ENCODE measurements at places on chromosomes 2 and 18. TPM values are rescaled to one million over a fixed set of nuclear protein-coding genes. Genes with fewer than 3 reads are reported as not detected.

- H3K27ac ChIP-seq: no peak overlapping the region
- DNase-seq: no peak
- peaks cover 5% of the 10 kb centered on the region for H3K4me1 ChIP-seq
- H3K36me3 ChIP-seq: peaks cover 17% of the 10 kb centered on the region
- no peak overlapping the region for H3K4me3 ChIP-seq
Measured at GRCh38 chr2:88561646-88562388, 65.4 kb downstream of the EIF2AK3 start.

- H3K4me3 ChIP-seq: no peak overlapping the region
- peaks cover 7% of the 10 kb centered on the region for H3K27me3 ChIP-seq
- peaks cover 6% of the 10 kb centered on the region for H3K4me1 ChIP-seq
- no peaks in the 10 kb centered on the region for H3K36me3 ChIP-seq
- no peak for DNase-seq
Measured at GRCh38 chr2:158009399-158009798, 92.3 kb upstream of the UPP2 start.

- no peak overlapping the region for H3K27ac ChIP-seq
- no peak for DNase-seq
- H3K4me1 ChIP-seq: no peaks in the 10 kb centered on the region
- no peak overlapping the region for H3K4me3 ChIP-seq
Measured at GRCh38 chr2:69211048-69211447, 176.0 kb downstream of the GFPT1 start.

DNA sequence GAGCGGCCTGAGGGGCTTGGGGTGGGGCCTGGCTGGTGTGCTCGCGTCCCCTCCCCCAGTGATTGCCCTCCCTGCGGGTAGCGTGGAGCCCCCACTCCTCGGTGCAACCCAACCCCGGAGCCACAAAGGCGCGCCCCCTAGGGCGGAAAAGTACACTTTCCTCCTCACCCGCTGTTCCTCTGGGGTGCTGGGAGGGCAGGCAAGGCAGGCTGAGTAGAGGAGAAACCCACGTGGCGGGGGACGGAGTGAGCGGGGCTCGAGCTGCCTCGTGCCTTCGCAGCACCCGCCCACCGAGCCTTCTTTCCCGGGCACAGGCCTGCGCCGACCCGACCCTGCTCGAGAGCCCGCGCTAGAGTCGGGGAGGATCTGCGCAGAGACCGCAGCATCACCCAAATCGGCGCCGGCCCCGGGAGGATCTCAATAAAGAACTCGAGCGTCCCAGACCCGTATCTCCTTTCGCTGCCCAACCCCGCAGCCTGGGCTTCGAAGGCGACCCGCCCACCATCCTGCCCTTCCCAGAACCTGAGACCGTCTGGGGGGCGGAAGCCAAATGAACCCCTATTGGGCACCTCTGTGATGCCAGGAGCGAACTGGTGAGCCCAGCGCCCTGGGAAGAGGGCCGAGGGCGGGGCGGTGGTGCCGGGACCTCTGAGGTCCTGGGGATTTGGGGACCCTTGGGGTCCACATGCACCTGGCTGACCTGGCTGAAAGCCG is 1.5 kb downstream of the UCN start:
- H3K27ac ChIP-seq: no peak overlapping the region
- peaks cover 7% of the 10 kb centered on the region for H3K4me1 ChIP-seq
- H3K36me3 ChIP-seq: peaks cover 7% of the 10 kb centered on the region
- DNase-seq: peak; percentile 66
- peaks cover 14% of the 10 kb centered on the region for H3K27me3 ChIP-seq

- H3K27ac ChIP-seq: no peak overlapping the region
- H3K36me3 ChIP-seq: peaks cover 4% of the 10 kb centered on the region
- no peak for DNase-seq
- no peaks in the 10 kb centered on the region for H3K4me1 ChIP-seq
- peaks cover 11% of the 10 kb centered on the region for H3K27me3 ChIP-seq
Measured at GRCh38 chr2:63780518-63781155, 61.1 kb upstream of the UGP2 start.

DNA sequence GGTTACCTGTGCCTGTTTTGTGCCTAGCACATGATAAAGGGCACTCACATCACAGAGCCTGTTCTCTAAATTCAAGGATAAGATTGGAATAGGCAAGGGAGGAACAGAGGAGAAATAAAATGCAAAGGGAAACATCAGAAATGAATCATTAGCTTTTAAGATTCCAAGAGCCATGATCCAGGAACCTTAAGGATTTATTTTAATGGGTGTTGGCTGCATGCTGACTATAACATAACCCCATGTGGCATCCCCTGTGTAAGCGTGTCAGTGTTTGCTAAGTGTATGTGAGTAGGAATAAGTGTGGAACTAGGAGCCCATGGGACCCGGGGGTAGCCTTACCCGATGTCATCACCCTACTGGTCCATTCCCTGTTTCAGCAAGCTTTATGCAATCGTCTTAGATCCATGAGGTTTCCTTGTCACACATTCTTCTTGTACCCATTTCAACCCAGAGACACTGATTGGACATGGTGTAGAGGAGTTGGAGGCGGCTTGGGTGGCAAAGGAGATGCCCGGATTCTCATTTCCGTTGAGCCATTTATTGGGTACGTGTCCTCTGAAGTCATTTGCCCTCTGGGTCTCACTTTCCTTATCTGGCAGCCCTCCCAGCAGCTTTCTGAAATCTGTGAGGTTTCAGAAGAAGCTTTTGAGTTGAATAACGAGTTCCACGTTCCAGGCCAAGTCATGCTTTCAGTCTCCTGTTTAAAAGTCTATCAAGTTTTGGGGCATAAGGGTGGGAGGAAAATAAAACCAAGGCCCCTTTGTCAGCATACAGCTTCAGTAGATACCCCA is 117.0 kb downstream of the MGAT5 start:
- H3K27me3 ChIP-seq: no peaks in the 10 kb centered on the region
- peaks cover 17% of the 10 kb centered on the region for H3K4me1 ChIP-seq
- no peak overlapping the region for H3K27ac ChIP-seq
- DNase-seq: no peak
- no peak overlapping the region for H3K4me3 ChIP-seq
- peaks cover 15% of the 10 kb centered on the region for H3K36me3 ChIP-seq

GRCh38 chr2:150320608-150321007 is 166.9 kb downstream of the RND3 start:
- no peaks in the 10 kb centered on the region for H3K4me1 ChIP-seq
- H3K27me3 ChIP-seq: no peaks in the 10 kb centered on the region
- no peak overlapping the region for H3K27ac ChIP-seq
- DNase-seq: no peak

- H3K4me3 ChIP-seq: no peak overlapping the region
- peaks cover 4% of the 10 kb centered on the region for H3K36me3 ChIP-seq
- no peak for DNase-seq
Measured at GRCh38 chr2:231134910-231135655, 10.2 kb upstream of the HTR2B start.

DNA sequence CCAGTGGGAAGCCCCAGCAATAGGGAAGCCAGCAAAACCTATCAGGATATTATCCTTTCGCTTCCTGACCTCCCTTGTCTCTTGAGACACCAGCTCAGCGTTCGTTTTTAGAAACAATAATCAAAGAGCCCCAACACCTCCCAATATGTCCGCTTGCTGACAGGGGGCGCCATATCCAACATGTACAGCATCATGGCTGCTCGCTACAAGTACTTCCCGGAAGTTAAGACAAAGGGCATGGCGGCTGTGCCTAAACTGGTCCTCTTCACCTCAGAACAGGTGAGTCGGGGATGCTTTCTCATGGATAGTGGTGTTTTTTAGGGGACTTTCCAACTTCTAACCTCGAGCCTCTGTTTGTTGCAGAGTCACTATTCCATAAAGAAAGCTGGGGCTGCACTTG is 28.7 kb downstream of the GAD1 start:
- DNase-seq: no peak
- H3K36me3 ChIP-seq: peaks cover 9% of the 10 kb centered on the region
- H3K4me3 ChIP-seq: no peak overlapping the region
- H3K4me1 ChIP-seq: peaks cover 14% of the 10 kb centered on the region

GRCh38 chr18:78303519-78304191 is 676.0 kb upstream of the SALL3 start:
- no peaks in the 10 kb centered on the region for H3K36me3 ChIP-seq
- H3K27me3 ChIP-seq: no peaks in the 10 kb centered on the region
- H3K4me1 ChIP-seq: no peaks in the 10 kb centered on the region
- no peak overlapping the region for H3K27ac ChIP-seq
- H3K4me3 ChIP-seq: no peak overlapping the region

- peaks cover 7% of the 10 kb centered on the region for H3K27me3 ChIP-seq
Measured at GRCh38 chr2:200698217-200698616, 112.4 kb downstream of the AOX1 start.

DNA sequence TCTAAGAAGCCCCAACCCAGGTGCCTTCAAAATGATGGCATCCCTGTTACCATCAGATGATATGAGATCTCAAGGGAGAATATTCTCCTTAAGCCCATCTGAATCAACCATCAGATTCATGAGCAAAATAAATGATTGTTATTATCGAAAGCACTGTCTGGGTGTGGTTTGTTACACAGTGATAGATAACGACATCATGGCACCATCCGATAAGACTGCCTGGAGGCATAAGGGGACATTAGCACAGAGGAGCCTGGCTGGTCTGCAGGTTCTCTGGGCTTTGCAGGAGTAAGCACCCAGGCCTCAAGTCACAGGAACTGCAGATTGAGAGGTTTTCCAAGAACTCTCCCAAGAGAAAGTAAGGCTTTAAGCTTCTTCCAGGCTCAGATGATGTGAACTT is 15.6 kb downstream of the BMP10 start:
- peaks cover 2% of the 10 kb centered on the region for H3K4me1 ChIP-seq
- no peak overlapping the region for H3K4me3 ChIP-seq
- no peak for DNase-seq
- peaks cover 11% of the 10 kb centered on the region for H3K27me3 ChIP-seq
- H3K36me3 ChIP-seq: no peaks in the 10 kb centered on the region

- no peak overlapping the region for H3K27ac ChIP-seq
- H3K36me3 ChIP-seq: no peaks in the 10 kb centered on the region
- peaks cover 4% of the 10 kb centered on the region for H3K27me3 ChIP-seq
- H3K4me1 ChIP-seq: peaks cover 9% of the 10 kb centered on the region
- no peak for DNase-seq
- no peak overlapping the region for H3K4me3 ChIP-seq
Measured at GRCh38 chr18:48679236-48679635, 140.4 kb downstream of the CTIF start.

GRCh38 chr2:210617732-210618330 is 61.4 kb downstream of the CPS1 start:
- DNase-seq: no peak
- peaks cover 2% of the 10 kb centered on the region for H3K27me3 ChIP-seq
- no peak overlapping the region for H3K4me3 ChIP-seq
- H3K27ac ChIP-seq: no peak overlapping the region
- no peaks in the 10 kb centered on the region for H3K4me1 ChIP-seq

- H3K27ac ChIP-seq: no peak overlapping the region
- no peaks in the 10 kb centered on the region for H3K4me1 ChIP-seq
- no peak overlapping the region for H3K4me3 ChIP-seq
- no peak for DNase-seq
- H3K27me3 ChIP-seq: peaks cover 9% of the 10 kb centered on the region
Measured at GRCh38 chr2:238523158-238524110, 96.7 kb downstream of the ASB1 start.

GRCh38 chr2:170554278-170554955 is 160.7 kb upstream of the SP5 start:
- DNase-seq: no peak
- no peak overlapping the region for H3K27ac ChIP-seq

DNA sequence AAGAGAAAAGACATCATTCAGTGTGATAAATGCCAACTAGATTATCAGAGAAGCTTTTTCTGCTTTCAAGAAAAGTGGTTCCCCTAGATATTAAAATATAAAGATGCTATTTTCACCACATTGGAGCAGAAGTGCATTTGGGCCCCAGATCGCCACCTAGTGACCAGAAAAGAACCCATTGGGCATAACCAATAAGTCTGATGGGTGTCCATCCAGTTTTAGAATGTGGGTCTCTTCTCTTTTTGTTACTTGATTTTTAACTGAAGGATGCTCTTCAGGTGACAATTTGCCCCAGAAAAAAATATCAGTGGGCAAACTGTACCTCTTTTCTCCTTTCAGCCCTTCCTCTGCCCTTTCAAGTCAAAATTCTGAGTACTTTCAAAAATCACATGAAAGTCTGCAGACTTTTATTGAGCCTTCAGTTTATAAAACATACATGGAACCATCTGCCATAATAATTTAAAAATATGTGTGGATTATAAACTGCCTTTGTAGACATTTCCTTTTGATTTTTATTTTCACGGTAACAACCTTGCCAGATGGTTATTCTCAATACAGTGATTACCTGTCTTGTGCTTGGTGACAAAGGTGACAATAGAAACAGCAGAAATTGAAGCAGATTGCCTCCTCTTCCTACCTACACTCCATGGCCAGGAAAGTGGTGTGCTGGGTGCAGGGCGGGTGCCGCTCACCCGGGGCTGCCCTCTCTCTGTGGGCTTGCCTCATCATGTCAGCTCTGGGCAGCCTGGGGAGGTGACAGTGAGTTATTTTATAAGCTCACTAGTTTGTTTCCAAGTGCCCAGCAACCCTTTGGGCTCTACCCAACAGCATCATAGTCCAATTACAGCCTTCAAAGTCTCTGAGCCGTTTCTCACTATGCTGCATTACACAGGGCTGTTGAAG is 124.5 kb downstream of the DCDC2C start:
- H3K27me3 ChIP-seq: no peaks in the 10 kb centered on the region
- no peak for DNase-seq
- H3K4me3 ChIP-seq: no peak overlapping the region
- H3K36me3 ChIP-seq: no peaks in the 10 kb centered on the region
- H3K4me1 ChIP-seq: no peaks in the 10 kb centered on the region

GRCh38 chr2:12623051-12623450 is 93.7 kb upstream of the TRIB2 start:
- no peaks in the 10 kb centered on the region for H3K36me3 ChIP-seq
- H3K4me3 ChIP-seq: no peak overlapping the region
- no peak for DNase-seq
- peaks cover 4% of the 10 kb centered on the region for H3K4me1 ChIP-seq
- H3K27ac ChIP-seq: no peak overlapping the region

DNA sequence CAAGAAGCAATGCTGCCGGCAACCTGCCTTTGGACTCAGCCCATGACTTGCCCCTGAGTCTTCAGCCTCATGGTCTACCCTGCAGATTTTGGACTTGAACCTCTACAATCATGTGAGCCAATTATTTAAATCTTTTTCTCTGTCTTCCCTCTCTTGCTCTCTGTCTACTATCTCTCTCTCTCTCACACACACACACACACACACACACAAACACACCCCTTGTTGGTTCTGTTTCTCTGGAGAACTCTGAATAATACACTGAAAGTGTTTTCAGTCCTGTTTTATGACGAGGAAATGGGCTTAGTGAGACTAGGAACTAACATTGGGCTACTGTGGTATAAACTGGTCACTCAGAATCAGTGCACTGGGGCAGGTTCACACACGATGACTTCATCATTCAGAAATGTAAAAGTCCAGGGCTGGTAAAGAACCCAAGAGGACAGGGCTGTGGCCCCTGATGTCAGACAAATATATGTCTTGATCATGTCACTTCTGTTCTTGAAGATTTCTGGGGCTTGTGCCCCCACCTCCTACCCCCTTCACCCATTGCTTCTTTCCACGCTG is 266.1 kb upstream of the SIX2 start:
- no peaks in the 10 kb centered on the region for H3K36me3 ChIP-seq
- no peak overlapping the region for H3K4me3 ChIP-seq
- no peak for DNase-seq
- H3K27ac ChIP-seq: no peak overlapping the region

The FSIP2 gene
- total RNA-seq: 0.36 TPM

The EMX1 gene
- total RNA-seq: not detected

The SKA1 gene
- total RNA-seq: 25.6 TPM

The DOK1 gene
- total RNA-seq: 38.3 TPM

The ZNF396 gene
- total RNA-seq: 2.8 TPM

The CFAP210 gene
- not detected for total RNA-seq

The DAW1 gene
- total RNA-seq: not detected

The ACSL3 gene
- 47.7 TPM for total RNA-seq

The AOX1 gene
- total RNA-seq: not detected

The INHA gene
- total RNA-seq: not detected
